ENCODE measurements at places on chromosomes 13 and 19.

DNA sequence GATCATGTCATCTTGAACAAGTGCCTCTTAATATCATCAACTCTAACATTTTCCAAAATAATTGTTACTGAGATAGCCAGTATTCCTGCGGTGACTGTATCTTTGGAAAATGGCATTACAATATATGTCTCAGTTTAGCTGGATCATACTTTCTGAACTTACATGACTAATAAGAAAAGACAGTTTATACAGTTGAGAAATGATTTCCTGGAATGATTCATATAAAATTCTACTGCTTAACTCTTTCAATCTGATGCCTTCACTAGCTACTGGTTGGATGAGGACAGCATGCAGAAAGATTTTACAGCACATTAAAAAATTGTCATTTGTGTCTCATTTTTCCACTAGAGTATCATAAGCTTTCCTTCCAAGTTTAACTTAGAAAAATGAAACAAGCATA lies 302.1 kb downstream of the PCDH17 start:
- DNase-seq = no peak

GRCh38 chr19:855566-856120 lies 3.5 kb downstream of the ELANE start:
- no peak for DNase-seq

GRCh38 chr13:104198801-104199200 lies 1132.6 kb upstream of the SLC10A2 start:
- DNase-seq = no peak

GRCh38 chr19:57026476-57026875 lies 93.3 kb upstream of the USP29 start:
- no peak for DNase-seq

- no peak for DNase-seq
Measured at GRCh38 chr19:40810160-40810559, 11.2 kb downstream of the EGLN2 start.

- peak; percentile 35 for DNase-seq
Measured at GRCh38 chr13:53138376-53139036, 109.9 kb downstream of the OLFM4 start.

DNA sequence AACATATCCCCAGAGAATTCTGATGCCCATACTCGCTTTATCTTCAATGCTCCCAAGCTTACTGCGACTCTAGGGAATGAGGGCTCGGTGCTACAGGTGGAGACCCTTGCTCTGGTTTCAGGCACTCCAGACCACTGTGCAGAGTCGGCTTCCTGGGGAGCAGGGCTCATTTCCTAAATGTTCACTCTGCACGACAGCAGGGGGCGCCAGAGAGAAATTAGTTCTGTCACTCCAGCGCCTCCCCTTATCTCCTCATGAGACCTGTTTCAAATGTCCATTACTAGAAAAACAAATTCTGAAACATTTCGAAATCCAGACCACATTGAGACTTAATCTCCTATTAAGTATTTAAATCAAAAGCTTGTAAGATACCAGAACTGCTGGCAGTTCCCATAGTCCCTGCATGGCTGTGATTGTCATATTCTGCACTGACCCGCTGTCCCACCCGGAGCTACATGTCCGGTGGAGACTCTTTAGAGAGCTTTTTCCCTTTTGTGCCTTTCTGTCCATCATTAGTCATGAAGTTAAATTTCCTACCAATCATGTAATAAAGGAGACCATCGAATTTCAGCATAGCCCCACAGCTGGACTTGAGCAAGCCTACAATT lies 22.4 kb downstream of the EPSTI1 start:
- peak; percentile 69 for DNase-seq

- peak; percentile 60 for DNase-seq
Measured at GRCh38 chr19:3682741-3683404, 17.4 kb downstream of the PIP5K1C start.

- DNase-seq = peak; percentile 84
Measured at GRCh38 chr19:40403262-40403984, 9.8 kb downstream of the PRX start.

DNA sequence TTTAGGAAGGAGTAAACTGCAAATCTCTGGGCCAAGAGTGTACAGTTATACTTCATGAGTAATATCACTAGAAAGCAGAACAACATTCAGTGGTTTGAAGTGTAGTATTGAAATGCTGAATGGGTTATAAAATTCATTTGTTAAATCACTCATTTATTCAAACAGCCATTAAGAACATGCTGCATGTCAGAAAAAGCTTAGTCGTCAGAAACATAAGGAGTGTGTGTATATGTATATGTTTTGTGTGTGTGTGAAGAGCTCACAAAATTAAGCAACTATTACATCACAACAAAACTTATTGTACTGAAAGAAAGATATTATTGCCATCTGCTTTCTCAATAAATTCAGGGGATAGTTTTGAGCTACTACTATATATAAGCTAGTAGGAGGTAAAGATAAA lies 165.4 kb upstream of the PCDH9 start:
- DNase-seq = no peak

DNA sequence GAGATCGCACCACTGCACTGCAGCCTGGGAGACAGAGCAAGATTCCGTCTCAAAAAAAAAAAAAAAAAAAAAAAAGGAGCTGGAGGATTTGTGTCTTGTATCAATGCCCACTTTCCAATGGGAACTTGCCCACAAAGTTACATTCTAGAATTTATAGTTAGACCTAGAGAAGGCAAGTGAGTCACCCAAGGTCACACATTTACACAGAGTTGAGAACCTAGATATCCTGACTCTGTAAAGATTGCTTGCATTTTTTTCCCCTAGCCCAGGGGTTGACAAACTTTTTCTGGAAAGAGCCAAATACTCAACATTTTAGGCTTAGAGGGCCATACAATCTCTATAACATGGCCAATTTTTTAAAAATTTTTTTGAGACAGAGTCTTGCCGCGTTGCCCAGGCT lies 7.7 kb upstream of the BRD4 start:
- no peak for DNase-seq

GRCh38 chr13:82606008-82606407 lies 1276.3 kb downstream of the SLITRK1 start:
- no peak for DNase-seq

DNA sequence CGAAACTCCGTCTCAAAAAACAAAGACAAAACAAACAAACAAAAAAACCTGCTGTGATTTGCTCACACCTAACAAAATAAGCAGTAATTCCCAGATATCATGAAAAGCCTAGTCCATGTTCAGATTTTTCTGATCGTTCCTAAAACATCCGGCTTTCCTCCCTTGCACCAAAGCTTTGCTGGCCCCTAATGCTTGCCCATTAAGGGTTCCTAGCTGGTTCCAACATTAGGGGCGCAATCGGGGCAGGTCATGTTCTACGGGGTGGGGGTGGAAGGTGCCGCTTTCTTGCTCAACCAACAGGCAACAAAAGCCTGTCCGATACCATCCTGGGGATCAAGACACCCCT lies 25.5 kb upstream of the FXYD3 start:
- no peak for DNase-seq

DNA sequence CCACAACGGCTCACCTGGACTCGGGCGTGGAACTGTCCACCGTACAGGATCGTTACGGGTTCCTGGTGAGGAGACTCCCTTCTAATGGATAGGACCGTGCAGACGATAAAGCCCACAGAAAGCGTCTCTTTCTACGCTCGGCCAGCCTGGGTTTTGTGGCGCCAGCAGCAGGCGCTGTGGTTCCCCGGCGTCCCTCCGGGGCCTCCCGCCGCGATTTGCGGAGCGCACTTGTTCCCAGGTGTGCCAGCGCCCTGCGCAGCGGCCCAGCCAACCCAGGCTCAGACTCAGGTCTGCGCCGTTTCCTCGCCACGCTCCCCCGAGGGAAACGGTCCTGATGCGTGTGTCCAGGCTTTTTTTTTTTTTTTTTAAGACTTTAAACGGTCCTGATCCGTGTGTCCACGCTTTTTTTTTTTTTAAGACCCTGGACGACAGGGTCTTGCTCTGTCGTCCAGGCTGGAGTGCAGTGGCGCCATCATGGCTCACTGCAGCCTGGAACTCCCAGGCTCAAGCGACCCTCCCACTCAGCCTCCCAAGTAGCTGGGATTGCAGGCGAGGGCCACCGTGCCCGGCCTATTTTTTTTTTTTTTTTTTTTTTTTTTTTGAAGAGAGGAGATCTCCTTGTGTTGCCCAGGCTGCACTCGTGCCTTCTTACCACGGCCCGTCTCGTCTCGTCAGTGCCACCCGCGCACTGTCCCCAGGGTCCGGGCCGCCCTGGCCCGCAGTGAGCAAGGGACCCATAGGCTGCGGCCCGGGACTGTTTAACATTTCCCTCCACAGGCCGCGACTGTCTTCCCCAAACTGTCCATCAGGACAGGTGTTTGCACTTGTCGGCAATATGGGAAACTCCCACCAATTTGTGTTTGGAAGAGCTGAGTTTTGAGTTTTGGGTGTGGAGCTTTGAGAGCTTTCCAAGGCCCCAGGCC lies 23.8 kb downstream of the GJA3 start:
- no peak for DNase-seq

DNA sequence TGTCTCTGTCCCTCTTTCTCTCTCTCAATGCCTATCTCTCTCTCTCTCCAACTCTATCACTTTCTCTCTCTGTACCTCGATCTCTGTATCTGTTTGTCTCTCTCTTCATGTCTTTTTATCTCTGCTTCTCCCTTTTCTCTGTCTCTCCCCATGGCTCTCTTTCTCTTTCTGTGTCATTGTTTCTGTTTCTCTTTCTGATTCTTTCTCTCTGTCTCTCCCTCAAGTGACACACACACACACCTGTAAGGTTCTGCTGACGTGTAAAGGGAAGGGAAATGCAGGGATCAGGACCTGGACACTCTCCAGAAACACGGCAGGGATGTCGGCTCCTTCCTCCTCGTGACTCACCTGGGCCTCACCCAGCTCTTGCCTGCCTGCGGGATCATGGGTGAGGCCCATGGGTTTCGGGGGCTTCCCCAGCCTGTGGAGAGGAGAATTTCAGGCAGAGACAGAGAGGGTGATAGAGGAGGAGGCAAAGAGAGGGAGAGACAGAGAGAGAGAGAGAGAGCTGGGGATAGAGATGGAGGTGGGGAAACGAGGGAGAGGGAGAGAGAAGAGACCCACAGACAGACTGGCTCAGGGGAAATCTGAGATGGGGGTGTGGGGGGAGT lies 5.4 kb upstream of the PLAUR start:
- DNase-seq = peak; percentile 78

GRCh38 chr13:73967397-73968165 lies 166.6 kb downstream of the KLF12 start:
- no peak for DNase-seq

- DNase-seq = no peak
Measured at GRCh38 chr19:56142087-56142787, 1.1 kb downstream of the ZNF444 start.

GRCh38 chr13:70580825-70581224 lies 472.6 kb upstream of the KLHL1 start:
- no peak for DNase-seq

DNA sequence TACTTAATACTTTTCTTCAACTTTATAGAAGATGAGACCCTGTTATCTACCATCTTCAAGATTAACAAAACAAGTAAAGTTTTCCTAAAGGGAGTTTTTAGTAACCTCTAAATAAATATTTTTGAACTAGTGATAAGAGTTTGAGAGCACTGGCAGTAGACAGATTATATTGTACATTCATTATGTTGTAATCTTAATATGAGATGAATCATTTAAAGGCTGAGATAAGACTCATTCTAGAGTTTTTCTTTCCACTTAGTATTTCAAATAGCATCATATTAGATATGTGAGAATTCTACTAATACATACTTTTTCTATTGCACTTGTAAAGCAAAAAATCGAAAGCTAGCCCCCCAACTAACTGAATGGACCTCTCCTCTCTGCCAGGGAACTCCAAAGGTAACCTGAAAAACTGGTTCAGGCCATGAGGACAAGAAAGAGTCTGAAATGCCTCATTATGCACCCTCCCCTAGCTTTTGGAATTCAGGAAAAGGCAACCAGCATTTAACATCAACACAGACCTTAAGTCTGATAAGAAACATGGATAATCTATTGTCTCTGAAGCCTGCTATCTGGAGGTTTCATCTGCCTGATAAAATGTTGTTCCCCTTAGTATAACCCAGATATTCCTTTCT lies 875.4 kb upstream of the SLC10A2 start:
- no peak for DNase-seq

DNA sequence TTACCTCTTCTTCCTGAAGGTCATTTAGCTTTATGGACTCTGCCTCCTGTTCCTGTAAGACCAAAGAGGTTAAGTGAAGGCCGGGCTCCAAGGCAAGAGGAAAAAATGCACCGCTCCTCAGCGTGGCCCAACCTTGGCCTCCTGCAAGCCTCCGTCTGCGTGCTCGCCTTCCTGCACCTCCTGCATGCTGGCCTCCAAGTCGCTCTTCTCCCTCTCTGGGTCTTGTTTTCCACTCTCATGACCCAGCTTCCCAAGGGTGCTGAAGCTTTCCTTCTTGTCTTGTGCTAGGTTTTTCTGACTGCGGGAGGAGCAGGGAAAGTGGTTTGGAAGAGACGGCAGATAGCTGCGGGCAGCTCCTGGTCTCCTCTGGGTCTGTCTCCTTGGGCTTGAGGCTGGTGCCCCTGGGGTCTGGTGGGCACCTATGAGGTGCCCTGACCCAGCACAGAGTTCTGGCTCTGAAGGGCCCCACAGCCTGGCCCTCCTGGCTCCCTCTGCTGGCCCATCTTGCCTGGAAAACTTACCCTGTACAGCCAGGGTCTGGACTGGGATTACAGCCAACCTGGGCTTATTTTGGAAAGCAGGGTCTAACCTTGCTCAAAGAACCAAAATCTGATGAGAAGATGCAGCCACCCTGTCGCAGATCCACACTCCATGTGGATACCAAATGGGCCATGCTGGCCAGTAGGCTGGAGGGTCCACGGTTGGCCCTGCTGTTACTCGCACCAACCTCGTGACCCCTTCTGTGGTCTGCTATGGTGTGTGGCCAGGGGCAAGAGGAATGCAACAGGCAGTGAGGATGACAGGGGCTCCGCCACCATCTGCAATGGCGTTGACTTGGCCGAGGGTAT lies 5.2 kb downstream of the C13orf46 start:
- no peak for DNase-seq

DNA sequence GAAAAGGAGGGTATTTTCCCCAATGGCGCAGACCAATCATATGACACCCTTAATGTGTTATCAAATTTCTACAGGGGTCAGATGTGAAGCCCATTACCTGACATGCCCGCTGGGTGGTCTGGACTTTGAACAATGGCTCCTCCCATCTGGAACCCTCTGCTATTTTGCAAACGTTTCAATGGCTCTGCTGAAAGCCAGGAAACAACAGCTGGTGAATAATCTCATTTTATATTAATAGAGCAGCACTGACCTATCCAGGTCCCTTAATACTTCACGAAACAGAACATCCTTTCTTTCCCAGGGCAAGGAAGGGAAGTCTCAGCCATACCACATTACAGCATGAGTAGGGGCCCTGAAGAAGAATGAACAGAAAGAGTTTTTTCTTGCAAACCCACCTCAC lies 20.3 kb upstream of the KPNA3 start:
- no peak for DNase-seq

Measured in IMR-90 (cell line).